ENCODE measurements at places on chromosomes 7 and 10.

DNA sequence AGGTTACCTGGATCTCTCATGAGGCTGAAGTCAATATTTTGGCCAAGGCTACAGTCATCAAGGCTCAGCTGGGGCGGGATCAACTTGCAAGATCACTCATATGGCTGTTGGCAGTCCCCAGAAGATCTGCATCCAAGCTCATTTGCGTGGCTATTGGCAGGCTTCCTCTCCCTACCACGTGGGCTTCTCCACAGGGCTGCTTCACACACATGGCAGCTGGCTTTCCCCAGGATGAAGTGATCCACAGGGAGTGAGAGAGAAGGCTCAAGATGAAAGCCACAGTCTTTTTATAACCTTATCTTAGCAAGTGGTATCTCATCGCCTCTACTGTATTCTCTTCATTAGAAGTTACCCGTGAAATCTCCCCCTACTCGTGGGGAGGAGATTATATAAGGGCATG is 167.4 kb downstream of the TMEM26 start:
- no peak for DNase-seq

DNA sequence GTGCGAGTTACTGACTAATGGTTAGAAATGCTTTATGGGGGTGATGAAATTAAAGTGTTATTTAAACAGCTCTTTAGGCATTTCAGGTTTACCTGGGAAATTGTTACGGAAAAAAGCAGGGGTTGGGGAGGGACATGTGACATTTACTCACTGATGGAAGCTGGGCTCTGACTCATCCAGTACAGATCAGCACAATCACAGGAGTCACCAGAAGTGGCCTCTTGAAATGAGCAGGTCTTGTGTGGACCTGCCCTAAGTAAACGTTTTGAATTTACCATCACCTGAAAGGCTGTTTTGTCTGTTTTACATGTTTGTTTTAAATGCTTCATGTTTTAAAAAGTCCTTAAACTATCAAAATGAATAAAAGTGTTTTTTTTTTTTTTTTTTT is 2.3 kb downstream of the GLRX3 start:
- no peak for DNase-seq

DNA sequence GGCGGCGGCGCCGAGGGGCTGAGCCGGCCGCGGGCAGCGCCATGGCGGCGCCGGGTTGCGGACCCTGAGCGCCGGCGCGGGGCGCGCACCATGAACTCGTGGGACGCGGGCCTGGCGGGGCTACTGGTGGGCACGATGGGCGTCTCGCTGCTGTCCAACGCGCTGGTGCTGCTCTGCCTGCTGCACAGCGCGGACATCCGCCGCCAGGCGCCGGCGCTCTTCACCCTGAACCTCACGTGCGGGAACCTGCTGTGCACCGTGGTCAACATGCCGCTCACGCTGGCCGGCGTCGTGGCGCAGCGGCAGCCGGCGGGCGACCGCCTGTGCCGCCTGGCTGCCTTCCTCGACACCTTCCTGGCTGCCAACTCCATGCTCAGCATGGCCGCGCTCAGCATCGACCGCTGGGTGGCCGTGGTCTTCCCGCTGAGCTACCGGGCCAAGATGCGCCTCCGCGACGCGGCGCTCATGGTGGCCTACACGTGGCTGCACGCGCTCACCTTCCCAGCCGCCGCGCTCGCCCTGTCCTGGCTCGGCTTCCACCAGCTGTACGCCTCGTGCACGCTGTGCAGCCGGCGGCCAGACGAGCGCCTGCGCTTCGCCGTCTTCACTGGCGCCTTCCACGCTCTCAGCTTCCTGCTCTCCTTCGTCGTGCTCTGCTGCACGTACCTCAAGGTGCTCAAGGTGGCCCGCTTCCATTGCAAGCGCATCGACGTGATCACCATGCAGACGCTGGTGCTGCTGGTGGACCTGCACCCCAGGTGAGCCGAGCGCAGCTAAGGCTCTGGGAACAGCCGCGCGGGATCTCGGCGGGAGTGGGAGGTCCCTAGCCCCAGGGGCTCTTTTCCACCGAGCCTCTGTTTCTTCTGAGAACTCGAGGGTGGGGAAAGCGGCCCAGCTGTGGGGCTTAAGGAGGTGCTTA is at the start of gene GPR26:
Gene GPR26, plus strand, starts transcription at position 38 of the 919 bp plus-strand sequence. Its CDS starts 53 bp downstream, at position 91.
- no peak for DNase-seq

GRCh38 chr10:128763588-128763987 is 637.4 kb upstream of the MKI67 start:
- DNase-seq: no peak

GRCh38 chr10:55220975-55221374 is 419.9 kb upstream of the PCDH15 start:
- DNase-seq: no peak

DNA sequence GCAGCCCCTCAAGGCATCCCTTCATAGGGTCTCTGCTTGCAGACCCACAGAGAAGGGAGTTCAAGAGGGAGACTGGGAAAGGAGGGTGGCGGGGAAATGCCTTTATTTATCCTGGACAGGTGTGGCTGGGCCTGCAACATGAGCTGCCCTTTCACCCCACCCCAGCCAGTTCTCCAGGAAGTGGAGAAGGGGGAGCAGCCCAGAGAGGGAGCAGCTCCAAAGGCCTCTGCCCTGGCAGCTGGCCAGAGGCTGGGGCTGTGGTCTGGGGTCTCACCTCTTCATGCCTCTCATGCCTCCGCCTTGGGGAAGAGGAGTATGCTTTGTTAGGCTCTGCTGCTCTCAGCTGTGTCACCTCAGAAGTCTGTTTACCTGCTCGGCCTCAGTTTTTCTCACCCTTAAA is 3.1 kb downstream of the LDB3 start:
- no peak for DNase-seq

- no peak for DNase-seq
Observed at GRCh38 chr10:30821261-30821993, 191.9 kb upstream of the LYZL2 start.

- DNase-seq: no peak
Observed at GRCh38 chr7:42445691-42446090, 208.7 kb upstream of the GLI3 start.

DNA sequence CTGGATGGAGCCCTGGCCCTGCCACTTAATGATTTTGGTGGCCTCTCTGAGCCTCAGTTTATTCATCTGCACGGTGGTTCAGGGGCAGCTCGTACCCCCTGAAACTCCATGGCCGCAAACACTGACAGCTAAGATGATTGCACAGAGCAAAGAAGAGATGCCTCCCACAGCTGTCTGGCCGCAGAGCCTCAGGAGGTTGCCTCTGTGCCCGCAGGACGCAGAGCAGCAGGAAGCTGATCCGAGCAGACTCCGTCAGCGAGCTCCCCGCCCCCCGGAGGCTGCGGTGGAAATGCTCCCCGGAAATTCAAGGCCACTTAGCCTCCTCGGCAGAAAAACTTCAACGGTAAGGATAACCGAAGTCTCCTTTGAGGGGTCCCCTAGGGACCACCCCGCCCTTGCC is 30.2 kb upstream of the C10orf53 start:
- DNase-seq: no peak

DNA sequence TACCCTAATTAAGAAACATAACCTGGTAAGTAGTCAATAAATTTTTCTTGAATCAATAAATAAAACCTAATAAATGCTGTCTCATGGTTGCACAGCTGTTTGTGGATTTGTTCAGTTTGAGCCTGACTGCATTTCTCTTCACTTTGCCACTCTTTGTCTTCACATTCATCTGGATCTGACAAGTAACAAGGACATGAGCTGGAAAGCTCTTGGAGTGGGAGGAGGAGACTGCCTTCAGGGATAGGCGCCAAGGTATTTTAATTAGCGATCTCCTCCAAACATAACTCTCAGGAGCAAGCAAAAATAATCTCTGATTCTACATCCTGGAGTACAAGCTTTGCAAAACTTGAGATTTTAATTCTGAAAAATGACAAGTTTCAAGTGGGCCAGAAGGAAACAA is 251.0 kb downstream of the BMPER start:
- no peak for DNase-seq

GRCh38 chr7:17015598-17016031 is 133.8 kb upstream of the AGR3 start:
- DNase-seq: no peak

Measured in CD4-positive, alpha-beta memory T cell (primary cell).